AG09309 (cell line): ENCODE measurements at places on chromosomes 12 and 14.

- no peak for DNase-seq
Observed at GRCh38 chr12:124024263-124024678, 51.3 kb downstream of the ZNF664 start.

- DNase-seq = no peak
Observed at GRCh38 chr12:90543841-90544240, 411.1 kb downstream of the CCER1 start.

GRCh38 chr12:128793701-128794100, 30.1 kb downstream of the SLC15A4 start:
- no peak for DNase-seq

DNA sequence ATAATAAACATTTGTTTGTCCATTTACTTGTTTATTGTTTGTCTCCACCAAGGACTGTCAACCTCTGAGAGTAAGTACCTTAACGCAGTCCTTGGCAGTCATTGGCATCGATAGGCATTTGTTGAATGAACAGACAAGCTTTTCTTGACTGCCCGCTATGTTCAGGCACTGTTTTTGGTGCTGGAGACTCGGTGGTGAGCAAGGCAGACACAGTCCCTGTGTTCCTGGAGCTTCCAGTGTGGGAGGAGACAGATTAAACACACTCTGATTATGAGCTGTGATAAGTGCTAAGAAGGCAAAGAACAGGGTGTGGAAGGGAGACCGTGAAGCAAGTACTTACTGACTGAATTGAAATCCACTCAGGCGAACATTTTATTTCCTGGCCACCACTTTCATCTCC, 1.2 kb downstream of the ATP6V0A2 start:
- no peak for DNase-seq

DNA sequence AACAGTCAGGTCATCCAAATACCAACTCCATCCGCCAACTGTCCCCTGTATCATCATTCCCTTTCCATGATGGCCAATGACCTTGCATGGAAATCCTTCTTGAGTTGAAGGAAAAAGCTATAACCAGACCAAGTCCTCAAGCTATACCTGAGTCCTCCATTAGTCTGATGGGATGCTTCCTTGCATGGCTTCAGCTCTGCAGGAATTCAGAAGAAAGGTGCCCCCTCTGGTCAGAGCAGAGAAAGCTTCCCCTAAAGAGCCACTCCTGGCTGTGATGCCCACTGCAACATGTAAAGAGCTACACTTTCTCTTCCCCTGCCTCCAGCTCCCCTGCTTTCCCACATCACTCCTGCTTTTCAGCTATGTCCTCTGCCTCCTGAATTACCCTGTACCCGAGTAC, 43.1 kb upstream of the FKBP4 start:
- no peak for DNase-seq
